ENCODE measurements at places on chromosomes 5 and 9. TPM values are rescaled to one million over a fixed set of nuclear protein-coding genes. Genes with fewer than 3 reads are reported as not detected.
A peak's percentile ranks its signal among the peaks of the same experiment; 100 is the strongest.

The IL5 gene
- polyA plus RNA-seq: not detected

The PCDHGA2 gene
- polyA plus RNA-seq: not detected

The FCN2 gene
- not detected for polyA plus RNA-seq

DNA sequence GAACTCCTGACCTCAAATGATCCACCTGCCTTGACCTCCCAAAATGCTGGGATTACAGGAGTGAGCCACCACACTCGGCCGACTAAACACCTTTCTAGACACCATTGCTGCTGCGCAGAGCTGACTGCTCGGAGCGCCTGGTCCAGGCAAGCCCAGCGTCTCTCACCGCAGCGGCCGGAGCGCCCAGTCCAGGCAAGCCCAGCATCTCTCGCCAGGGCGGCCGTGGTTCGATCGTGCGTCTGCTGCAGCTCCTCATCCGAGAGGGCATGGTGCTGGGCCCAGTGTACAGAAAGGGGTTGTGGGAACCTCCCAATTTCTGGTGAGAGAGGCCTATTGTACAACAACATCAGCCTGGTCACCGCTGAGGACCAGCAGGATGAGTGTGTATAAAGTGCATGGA lies 109.5 kb upstream of the RAPGEF1 start:
- H3K27me3 ChIP-seq: no peaks in the 10 kb centered on the region
- no peak for DNase-seq
- no peak overlapping the region for H3K27ac ChIP-seq
- H3K36me3 ChIP-seq: no peaks in the 10 kb centered on the region
- H3K4me3 ChIP-seq: no peak overlapping the region

GRCh38 chr5:86971034-86971571 lies 296.6 kb upstream of the RASA1 start:
- peak overlapping the region; percentile 66 for H3K4me3 ChIP-seq
- peaks cover 27% of the 10 kb centered on the region for H3K4me1 ChIP-seq
- no peaks in the 10 kb centered on the region for H3K27me3 ChIP-seq
- H3K27ac ChIP-seq: peak overlapping the region; percentile 61
- no peaks in the 10 kb centered on the region for H3K36me3 ChIP-seq
- peak; percentile 66 for DNase-seq

GRCh38 chr9:114349713-114350480 lies 20.2 kb downstream of the ORM2 start:
- no peaks in the 10 kb centered on the region for H3K27me3 ChIP-seq
- peak overlapping the region; percentile 69 for H3K27ac ChIP-seq
- H3K36me3 ChIP-seq: peaks cover 98% of the 10 kb centered on the region

DNA sequence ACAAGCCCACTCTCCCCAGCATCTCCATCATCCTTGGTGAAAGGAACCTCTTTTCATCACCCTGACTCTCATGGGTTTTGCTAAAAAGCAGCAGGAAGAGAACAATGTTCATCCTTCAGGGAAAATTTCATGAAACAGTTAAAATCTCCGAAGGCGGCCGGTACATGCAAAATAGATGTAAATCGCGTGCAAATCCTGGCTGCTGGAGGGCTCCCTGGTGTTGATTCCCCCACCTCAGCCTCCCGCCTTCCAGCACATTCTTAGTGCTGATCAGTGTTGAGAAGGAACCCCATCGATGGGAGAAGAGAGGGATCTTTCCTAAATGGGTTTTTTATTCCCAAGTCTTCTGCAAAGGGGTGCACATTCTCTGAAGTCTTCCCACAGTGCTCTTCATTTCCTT lies 8.7 kb upstream of the GFI1B start:
- H3K27me3 ChIP-seq: no peaks in the 10 kb centered on the region
- H3K4me1 ChIP-seq: peaks cover 2% of the 10 kb centered on the region
- H3K36me3 ChIP-seq: no peaks in the 10 kb centered on the region
- no peak overlapping the region for H3K27ac ChIP-seq
- no peak for DNase-seq

DNA sequence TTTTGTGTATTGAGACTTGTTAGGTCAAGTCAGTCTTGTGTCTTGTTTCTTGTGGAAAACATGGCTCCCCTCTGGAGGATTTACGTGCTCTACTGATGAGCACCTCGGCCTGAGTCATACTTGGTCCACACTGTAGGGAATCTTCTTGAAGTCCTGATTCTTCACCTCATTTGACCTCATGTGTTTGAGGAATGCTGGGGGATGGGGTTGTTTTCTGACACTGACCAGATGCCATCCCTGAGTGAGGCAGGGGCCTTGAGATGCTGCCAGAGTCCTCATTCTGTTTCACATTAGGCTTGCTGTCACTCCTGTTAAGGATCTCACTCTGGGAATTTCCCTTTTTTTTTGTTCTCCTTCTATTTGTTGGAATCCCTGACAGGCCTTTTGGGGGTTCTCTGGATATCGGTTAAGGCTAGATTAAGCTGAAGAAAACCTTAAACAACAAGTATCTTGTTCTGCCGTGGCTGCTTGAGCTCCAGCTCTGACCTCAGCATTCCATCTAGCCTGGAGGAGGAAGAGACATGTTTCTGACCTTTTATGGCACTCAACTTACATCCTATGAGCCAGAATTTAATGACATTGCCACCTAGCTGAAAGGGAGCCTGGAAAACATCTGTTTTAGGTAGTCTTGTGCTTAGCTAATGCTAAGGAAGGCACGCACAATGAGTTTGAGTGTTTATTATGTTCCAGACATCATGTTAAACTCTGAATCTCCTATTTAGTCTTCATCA lies 20.6 kb downstream of the TCOF1 start:
- H3K36me3 ChIP-seq: peaks cover 96% of the 10 kb centered on the region
- no peaks in the 10 kb centered on the region for H3K27me3 ChIP-seq
- H3K4me3 ChIP-seq: no peak overlapping the region
- no peaks in the 10 kb centered on the region for H3K4me1 ChIP-seq

- H3K4me1 ChIP-seq: no peaks in the 10 kb centered on the region
- no peaks in the 10 kb centered on the region for H3K27me3 ChIP-seq
- no peak overlapping the region for H3K4me3 ChIP-seq
- H3K36me3 ChIP-seq: no peaks in the 10 kb centered on the region
- H3K27ac ChIP-seq: no peak overlapping the region
Measured at GRCh38 chr9:76707510-76707909, 56.7 kb upstream of the PCA3 start.

DNA sequence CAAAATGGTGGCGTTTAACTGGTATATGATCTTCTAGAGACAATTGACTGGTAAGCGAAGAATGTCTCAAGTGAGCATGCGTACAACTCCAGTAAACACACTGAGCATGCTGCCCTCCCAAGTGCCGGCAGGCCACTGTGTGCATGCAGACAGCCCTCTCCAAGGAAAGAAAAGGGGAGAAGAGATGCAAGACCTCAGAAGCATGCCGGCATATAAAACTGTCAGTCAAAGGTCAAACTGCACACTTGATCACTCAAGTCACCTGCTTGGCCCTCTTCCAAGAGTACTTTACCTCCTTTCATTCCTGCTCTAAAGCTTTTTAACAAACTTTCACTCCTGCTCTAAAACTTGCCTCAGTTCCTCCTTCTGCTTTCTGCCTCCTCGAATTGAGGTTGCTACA lies 910.2 kb downstream of the TAF11L14 start:
- no peak for DNase-seq
- no peaks in the 10 kb centered on the region for H3K27me3 ChIP-seq
- no peak overlapping the region for H3K27ac ChIP-seq
- H3K36me3 ChIP-seq: no peaks in the 10 kb centered on the region
- no peak overlapping the region for H3K4me3 ChIP-seq
